ENCODE measurements at places on chromosomes 6 and 20.

- no peak for DNase-seq
Observed at GRCh38 chr6:38367231-38367630, 272.5 kb downstream of the BTBD9 start.

- DNase-seq: no peak
Observed at GRCh38 chr20:21101932-21102575, 4.1 kb downstream of the LINC00237 start.

- DNase-seq: no peak
Observed at GRCh38 chr20:62255976-62256375, 17.7 kb downstream of the OSBPL2 start.

GRCh38 chr6:158711264-158711663, 61.4 kb downstream of the SYTL3 start:
- DNase-seq: peak; percentile 70

DNA sequence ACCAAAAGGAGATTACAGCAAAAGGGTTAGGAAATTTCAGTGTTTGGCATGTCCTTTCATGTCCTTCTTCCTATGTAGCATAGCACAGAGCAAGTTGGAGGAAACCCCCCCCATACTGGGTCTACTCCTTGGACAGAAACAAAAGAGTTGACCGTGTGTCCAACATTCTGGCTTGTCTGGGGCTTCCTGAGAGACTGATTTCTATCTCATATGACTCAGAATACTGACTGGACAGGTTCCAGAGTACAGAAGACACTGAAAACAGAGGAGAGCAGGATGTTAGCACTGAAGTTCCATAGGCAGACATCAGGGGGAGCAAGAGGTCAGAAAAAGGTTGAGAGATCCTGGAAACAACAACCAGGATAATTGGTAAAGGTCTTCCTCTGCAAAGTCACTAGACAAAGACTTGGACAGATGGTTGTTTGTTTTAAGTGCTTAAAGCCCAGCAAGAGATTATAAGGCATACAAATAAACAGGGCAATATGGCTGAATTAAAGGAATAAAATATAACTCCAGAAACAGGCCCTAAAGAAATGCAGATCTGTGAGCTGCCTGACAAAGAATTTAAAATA, 48.4 kb downstream of the USP49 start:
- peak; percentile 69 for DNase-seq
